ACHN (cell line): ENCODE measurements at places on chromosomes 2 and 18.

GRCh38 chr2:88865801-88866371 is 174.4 kb downstream of the RPIA start:
- DNase-seq: no peak

DNA sequence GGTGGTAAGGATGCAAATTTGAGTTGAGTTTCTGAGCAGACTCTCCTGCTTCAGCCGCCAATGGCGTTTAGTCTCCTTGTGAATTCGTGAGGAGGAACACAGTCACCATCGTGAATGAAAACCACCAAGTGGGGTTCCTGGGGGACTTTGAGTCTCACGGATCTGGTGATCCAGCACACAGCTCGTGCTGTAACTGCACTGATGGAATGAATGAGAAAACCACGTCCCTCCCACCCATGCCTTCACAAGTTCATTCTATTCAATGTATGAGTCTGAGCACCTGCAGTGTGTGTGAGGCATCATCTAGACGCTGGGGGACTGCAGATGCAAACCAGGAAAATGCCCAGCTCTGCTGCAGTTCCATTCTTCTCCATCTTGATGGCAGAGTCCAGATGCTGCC is 127.9 kb downstream of the PIEZO2 start:
- DNase-seq: no peak

GRCh38 chr2:222055328-222055727 is 243.5 kb downstream of the PAX3 start:
- DNase-seq: no peak

DNA sequence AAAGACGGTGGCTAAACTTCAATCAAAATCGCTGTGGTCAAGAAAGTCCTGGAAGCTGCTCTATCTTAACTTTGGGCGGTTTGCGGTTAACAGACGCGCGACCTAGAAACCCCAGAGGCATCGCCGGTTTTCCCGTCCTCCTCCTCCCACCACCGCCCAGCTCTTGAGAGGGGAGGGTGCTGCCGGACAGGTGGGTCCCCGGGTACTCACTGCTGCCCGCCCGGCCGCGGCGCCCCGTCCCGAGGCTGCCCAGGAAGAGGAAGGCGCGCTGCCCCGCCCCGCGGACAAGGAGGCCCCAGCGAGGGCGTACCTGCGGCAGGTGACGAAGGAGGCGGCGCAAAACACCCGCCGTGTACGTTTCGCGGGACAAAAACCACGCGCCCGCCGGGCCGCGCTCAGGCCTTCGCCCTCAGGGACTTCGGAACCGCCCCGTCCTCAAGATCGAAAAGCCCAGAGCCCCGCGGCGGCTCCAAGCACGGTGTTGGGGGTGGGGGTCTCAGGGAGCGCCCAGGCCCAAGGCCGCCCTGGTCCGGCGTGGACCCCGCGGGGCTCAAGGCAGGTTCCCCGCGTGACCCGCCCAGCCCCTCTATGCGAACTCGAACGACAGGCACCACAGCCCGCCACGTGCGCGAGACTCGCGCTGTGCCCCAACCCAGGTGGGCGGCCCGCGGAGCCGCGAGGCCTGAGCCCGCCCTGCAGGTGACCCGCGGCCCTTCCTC is at the start of gene SH3YL1:
Gene SH3YL1, minus strand, starts transcription at position 259 of the 719 bp plus-strand sequence. Its CDS starts 48 bp downstream, at position 211.
- peak; percentile 26 for DNase-seq

GRCh38 chr2:57479981-57480380 is 566.6 kb upstream of the VRK2 start:
- DNase-seq: peak; percentile 6

DNA sequence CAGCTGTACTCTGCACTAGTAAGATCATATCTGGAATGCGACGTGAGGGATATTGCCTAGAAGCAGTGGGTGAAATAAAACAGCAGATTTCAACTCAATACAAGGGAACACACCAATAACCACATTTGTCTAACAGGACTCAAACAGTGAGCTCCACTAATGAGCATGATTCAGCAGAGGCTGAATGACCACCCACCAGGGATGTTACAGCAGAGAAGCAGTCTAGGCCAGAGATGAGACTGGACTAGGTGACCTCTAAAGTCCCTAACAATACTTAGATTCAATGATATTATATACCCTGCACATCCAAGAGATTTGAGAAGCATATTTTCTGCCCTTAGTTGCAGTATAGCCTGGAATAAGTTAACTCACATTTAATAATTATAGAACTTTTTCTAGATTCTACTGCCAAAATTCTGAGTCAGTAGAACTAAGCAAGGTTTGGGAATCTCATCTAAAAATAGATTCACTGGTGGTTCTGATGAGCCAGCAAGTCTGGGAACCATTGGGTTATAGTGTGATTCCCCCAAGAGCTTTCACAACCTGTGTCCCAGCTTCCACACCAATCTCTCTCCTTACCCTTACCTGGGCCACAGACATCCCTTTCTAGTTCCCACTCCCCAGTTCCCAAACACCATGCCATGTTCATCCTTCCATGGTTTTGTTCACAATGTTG is 6.3 kb downstream of the THOC1 start:
- no peak for DNase-seq

GRCh38 chr2:168742258-168742932 is 60.0 kb upstream of the NOSTRIN start:
- DNase-seq: no peak

- DNase-seq: no peak
These were observed 2.7 kb downstream of the ZAP70 start for GRCh38 chr2:97715951-97716694.

DNA sequence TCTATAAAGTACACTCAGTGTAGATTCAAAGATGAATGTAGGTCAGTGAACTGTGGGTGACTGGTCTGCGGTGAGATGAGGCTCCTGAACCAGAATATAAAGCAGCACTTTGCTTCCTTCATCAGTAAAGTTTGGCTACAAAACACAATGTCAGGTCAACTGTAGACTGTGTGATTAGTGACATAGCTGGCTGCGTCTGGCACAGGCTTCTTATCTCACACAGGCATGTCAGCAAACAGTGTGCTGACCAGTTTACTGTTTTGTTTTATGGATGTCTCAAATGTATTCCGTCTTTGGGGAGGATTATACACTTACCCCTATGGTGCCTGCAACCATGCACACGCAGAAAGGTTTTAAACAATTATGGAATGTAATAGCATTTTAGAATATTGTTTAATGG is 87.1 kb downstream of the ZNF236 start:
- no peak for DNase-seq

DNA sequence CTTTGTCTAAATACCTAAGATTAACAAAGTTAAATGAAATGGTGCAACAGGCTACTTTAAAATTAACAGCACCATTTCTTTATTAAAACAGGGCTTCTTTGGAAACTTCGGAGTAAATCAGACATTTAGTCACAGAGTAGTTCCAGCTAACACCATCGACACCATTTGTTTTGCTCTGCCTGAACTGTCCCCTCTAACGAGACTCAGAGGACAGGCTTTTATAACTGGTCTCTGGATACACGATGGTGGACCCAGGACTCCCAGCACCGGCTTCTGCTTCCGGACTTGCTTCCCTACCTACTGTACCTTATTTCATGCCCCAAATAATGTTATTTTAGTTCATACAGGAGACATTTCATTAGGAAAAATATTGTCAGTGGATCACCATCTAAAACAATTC is 252.1 kb downstream of the XIRP2 start:
- DNase-seq: no peak

- DNase-seq: no peak
These were observed 923 bp downstream of the TEKT4 start for GRCh38 chr2:94872088-94872618.
